H4 (cell line): ENCODE measurements at places on chromosomes 1 and 21.

DNA sequence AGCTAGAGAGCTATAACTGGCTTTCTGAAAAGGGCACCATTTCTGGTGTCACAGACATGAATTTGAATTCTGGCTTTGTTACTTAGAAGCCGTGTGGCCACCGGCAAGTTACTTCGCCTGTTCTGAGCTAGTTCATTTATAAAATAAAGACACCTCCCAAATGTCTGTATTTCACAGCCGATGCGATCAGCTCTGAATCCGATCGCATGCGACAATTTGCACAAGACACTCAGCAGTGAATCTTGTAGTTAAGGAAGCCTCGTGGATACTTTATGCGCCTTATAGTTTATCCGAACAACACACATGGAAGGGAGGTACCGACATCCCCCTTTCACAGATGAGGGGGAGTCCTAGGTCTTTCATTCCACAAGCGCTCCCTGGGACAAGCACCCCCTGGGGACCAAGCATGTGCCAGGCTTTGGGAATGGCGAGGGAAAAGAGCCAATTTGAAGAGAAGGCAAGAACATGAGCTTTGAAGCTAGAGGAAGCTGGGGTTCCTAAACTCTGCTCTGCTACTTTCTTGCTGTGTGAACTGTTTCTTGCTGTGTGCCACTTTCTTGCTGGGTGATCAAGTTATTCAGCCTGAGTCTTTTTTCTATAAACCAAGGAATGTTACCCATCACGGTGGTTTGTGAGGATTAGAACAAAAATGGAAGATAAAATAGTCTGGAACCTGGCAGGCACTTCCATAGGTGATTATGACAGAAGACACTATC, 3.9 kb downstream of the ID3 start:
- DNase-seq = peak; percentile 55

GRCh38 chr21:35861661-35862060, 198.7 kb downstream of the SETD4 start:
- no peak for DNase-seq

DNA sequence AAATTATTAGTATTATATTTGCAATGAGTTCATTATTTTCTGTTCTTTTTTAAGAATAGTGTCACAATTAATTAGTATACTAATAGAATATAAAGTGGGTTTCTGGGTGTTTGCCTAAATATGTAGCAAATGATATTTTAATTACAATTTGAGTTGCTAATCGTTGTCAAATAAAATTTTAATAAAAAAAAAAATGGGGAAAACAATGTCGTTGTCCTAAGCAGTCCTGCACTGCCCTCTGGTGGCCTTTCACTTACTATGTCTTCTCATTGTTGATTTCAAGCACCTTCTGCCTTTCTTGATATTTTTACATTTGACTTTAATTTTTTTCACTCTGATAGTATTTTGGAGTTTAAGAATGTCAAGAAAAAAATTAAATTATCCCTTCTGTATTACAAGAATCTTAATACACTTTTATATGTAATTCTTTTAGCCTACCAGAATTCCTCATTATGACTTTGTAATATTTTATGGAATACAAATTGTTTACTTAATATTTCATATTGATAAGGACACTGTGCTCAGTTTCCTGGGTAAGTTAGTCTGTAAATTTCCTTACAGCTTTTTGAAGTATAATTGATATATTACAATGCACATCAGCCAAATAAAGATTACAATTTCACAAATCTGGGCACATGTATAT, 104.5 kb upstream of the FMN2 start:
- DNase-seq = peak; percentile 26

DNA sequence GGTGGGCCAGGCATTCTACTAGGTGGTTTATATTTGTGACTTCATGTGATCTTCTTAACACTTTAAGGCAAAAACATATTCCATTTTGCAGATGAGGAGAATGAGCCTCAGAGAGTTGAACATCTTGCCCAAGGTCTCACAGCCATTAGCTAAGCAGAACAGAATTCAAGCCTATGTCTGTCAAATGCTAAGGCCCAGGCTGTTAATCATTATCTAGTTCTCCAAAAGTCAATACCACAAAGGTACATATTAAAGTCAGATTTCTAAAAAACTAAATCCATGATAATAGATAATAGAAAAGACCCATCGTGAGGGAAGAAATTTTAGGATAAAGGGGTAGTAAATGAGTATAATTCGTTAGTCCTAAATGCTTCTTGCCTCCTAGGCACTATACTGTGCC, 234.3 kb downstream of the KCNH1 start:
- DNase-seq = no peak

GRCh38 chr1:9294405-9294773, 1.7 kb downstream of the SPSB1 start:
- DNase-seq = peak; percentile 52

DNA sequence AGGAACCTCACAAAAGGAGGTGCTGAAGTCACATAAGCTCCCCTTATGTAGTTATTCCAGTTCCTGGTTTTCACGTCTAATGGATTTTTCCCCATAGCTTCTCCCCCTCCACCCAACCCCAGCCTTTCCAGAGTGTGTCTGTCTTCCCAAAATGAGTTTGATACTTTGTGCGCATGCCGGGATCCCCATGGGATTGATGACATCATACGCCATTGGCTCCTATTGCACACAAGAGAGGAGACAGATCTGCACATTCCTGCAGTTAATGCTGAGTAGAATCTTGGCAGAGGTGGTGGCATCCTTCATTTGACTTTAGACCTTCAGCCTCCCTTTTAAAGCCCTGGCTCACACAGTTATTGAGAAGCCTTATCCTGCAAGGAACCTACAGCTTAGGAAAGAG, 71.4 kb downstream of the DDR2 start:
- no peak for DNase-seq

DNA sequence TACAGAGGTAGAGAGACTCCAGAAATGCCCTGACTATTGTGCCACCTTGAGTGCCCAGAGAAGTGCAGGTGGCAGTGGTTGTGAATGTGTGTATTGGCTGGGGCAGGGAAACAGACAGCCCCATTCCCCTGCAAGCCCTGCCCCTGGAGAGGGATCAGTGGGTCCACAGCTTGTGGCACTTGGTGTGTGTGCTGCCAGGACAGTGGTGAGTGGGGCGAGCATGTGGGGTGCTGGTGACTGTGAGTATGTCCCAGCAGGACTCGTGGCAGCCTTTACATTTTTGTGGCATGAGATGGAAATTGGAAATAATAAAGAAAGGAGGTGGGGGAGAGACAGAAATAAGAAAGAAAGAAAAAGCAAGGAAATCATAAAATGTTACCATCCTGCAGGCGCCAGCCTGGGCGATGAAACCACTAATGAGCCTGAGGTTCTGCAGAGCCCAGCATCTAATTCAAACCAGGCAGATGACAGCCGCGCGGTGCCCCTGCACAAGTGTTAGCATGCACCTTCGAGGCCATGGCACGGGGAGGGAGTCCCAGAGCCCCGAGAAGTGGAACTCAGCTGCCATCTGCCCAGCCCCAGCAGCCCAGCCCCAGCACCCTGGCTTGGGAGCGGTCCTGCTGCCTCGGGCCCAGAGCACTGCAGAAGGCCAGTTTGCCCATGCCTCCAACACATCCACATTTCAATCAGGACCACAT, 49.1 kb upstream of the ZBTB40 start:
- DNase-seq = no peak

DNA sequence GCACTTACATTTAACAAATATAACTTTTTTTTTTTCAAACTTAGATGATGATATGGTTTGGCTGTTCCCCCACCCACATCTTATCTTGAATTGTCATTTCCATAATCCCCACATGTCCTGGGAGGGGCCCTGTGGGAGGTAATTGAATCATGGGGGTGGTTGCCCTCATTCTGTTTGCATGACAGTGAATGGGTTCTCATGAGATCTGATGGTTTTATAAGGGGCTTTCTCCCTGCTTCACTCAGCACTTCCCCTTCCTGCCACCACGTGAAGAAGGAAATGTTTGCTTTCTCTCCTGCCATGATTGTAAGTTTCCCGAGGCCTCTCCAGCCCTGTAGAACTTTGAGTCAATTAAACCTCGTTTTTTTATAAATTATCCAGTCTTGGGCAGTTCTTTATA, 432.6 kb downstream of the AMY1C start:
- DNase-seq = no peak

DNA sequence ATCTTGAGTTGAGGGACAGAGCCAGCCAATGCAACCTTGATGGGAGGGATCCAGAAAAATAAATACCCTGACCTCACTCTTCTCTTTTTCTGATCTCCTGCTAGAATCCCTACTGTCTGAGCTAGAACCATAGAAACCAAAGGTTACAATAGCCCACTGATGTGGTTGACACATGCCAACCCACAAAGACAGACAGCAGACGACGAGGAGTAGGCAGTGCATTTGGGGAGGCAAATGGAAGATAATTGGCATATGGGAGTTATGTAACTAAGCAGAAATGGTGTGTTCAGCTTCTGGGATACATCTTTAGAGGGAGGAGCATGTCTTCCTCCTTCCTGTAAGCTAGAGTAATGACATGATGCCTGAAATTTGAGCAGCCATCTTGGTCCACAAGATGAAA, 171.7 kb upstream of the FGGY start:
- DNase-seq = no peak

DNA sequence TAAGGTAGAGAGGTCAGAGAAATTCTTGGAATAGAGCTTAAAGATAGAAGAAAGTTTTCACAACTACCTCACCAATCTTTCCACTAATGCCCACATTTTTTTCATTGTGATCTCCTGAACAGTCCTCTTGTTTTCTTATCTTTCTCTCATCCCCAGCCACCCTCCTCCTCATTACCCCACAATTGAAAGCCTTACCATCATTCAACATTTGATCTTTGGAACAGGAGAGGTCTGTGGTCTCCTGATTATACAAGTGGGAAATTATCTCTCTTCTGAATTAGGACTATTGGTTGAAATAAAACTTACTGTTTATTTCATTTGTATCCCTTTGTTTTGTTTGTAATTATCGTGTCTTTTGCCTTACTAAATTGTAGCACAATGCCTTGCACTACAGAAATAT, 29.6 kb downstream of the DNAH14 start:
- no peak for DNase-seq

GRCh38 chr1:68015971-68016370, 34.5 kb downstream of the DIRAS3 start:
- DNase-seq = no peak

GRCh38 chr1:70714149-70714548, 303.1 kb downstream of the CTH start:
- no peak for DNase-seq

- DNase-seq = no peak
Observed at GRCh38 chr1:219626865-219627264, 14.0 kb upstream of the ZC3H11B start.

- no peak for DNase-seq
Observed at GRCh38 chr1:14435368-14436023, 163.0 kb upstream of the KAZN start.

DNA sequence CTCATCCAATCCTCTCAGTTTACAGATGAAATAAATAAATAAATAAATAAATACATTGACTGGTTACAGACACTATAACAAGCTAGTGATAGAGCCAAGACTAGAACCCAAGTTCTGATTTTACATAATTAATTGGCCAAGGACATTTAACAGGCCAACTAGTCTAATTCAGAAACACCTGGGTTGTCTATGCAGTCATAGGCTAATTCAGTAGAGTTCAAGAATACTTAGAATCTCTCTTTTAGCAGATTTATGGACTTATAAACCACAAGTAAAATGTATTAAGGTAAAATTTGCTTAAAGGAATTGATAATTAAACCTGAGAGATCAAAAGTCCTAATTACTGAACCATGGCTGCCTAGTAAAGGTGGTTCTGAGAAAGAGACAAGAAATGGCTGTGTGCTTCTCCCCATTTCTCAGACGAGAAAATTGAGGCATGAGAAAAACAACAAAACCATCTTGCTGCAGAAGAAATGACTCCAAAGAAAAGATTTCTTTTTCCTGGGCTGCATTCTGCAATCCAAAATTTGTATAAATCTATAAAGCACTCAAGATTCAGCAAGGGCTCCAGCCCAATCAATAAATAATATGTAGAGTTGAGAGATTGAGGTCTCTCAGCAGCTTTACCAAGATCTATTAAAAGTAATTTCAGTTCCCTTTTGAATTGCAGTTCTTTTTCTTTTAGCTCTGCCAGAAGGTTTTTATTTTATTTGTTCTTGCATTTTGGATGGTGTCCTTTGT, 98.3 kb downstream of the DUSP10 start:
- no peak for DNase-seq

GRCh38 chr1:48232722-48233121, 10.2 kb downstream of the SLC5A9 start:
- DNase-seq = no peak

DNA sequence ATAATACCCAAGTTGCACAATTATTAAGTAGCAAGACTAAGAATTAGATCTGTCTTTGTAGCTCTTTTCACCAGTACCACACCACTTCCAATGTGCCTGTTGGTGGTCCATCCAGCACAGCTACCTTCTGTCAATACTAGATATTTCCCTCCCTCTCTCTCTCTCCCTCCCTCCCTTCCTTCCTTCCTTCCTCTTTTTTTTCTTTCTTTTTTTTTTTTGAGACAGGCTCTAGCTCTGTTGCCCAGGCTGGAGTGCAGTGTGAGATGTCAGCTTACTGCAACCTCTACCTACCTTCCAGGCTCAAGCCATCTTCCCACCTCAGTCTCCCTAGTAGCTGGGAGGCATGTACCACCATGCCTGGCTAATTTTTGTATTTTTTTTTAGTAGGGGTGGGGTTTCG, 21.1 kb downstream of the KPNA6 start:
- no peak for DNase-seq

- peak; percentile 42 for DNase-seq
Observed at GRCh38 chr1:181743878-181744312, 260.6 kb downstream of the CACNA1E start.

GRCh38 chr1:69587391-69587790, 19.7 kb downstream of the LRRC7 start:
- no peak for DNase-seq

DNA sequence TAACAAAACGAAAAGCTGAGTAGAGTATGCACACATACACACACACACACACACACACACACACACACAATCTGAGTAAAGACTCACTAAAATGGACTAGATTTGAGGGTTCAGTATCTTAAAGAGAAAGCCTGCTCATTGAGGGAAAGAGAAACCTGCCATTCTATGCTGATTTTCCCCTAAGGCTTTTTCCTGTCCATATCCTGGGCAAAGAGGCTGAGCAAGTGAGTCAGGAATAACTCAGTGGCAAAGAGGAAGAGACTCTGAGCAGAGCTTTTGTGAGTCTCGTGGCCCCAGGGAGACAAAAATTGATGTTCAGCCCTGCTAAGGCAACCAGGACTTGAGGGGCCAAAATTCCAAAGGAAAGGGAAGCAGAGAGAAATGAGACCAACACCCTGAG, 37.3 kb upstream of the RUNX1 start:
- no peak for DNase-seq
